ENCODE measurements at places on chromosomes 16 and 17. TPM values are rescaled to one million over a fixed set of nuclear protein-coding genes. Genes with fewer than 3 reads are reported as not detected.

The KRTAP17-1 gene
- total RNA-seq: not detected

The LPO gene
- not detected for total RNA-seq

The GINS2 gene
- total RNA-seq: 4.7 TPM

The CA5A gene
- total RNA-seq: not detected

The MSLN gene
- 1.0 TPM for total RNA-seq

The TMEM235 gene
- not detected for total RNA-seq

The WSCD1 gene
- 33.4 TPM for total RNA-seq

The TAT gene
- total RNA-seq: not detected

The NFATC3 gene
- 29.2 TPM for total RNA-seq

The IL17C gene
- not detected for total RNA-seq

The SHCBP1 gene
- total RNA-seq: 8.9 TPM

The OR1A2 gene
- not detected for total RNA-seq

The ERBB2 gene
- total RNA-seq: 69.9 TPM

The HS3ST2 gene
- total RNA-seq: not detected

The CRYM gene
- not detected for total RNA-seq

The PRSS27 gene
- total RNA-seq: not detected

The UBE2O gene
- 20.9 TPM for total RNA-seq

The ZFPM1 gene
- 0.52 TPM for total RNA-seq

The TEPSIN gene
- total RNA-seq: 5.2 TPM

The FSCN2 gene
- total RNA-seq: 1.0 TPM

The ABCA3 gene
- total RNA-seq: 8.4 TPM

The CBX8 gene
- 4.2 TPM for total RNA-seq

The PIP4K2B gene
- total RNA-seq: 37.6 TPM

Measured in skeletal muscle tissue (tissue), 5 donors.